ENCODE measurements at places on chromosomes 4 and X.

- peak; percentile 0 for DNase-seq
Measured at GRCh38 chr4:61462451-61463326, 262.6 kb downstream of the ADGRL3 start.

DNA sequence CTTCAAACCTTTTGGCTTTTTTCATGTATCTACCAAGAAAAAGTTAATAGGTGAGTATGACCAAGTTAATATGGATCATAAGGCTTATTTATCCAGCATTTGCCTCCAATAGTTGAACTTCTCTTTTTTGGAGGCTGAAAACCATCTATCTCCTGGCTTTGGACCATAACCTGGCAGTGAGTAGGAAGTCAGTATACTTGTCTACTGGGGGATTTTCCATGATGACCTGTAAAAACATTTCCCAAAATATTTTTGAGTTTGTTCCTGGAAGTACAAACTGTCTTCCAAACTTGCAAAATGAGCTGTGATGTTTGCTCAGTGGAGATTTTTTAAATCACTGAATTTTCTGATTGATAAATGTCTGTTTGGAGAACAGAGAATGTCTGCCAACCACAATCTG is 349.9 kb downstream of the FAM47B start:
- no peak for DNase-seq

GRCh38 chrX:106959901-106960300 is 39.7 kb downstream of the CLDN2 start:
- peak; percentile 35 for DNase-seq

DNA sequence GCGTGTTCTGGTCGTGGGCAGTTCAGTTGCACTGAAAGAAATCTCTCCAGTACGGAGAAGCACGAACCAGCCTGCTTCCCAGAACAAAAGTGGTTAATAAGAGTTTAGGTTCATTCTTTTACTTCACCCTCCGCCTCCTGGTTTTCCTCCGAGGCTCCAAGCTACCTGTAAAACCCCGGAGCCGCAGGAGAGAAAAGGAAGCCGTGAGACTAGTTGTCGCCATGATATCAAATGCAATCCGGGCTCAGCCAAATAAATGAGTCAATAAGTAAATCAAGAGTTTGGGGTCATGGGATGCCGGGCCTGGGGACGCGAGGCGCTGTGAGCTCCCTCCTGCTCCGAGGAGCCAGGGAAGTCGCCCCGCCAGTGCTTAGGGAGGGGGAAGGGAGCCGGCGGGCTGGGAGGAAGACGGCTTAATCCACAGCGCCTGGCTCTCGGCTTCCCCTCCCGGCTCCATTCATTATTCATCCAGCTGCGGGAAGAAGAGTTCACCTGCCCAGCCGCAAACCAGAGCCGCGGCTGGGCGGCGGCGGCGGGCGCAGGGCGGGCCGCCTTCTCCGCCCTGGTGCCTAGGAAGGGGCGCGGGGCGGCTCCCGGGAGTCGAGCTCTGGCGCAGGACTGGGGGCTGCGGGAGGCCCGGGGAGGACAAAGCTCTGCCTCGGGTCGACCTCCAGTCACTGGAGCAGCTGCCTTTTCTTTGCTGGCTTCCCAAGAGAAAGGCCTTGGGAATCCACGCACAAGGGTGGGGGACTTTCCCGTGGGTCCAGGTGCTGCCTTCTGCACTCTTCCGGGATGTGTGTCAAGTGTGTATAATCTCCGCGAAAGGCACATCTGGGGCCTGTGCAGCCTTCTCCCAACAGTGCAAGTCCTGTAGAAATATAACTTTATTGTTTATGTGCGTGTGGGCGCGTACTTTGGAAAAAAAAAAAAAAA is 1.7 kb downstream of the FRAS1 start:
- DNase-seq = peak; percentile 55

DNA sequence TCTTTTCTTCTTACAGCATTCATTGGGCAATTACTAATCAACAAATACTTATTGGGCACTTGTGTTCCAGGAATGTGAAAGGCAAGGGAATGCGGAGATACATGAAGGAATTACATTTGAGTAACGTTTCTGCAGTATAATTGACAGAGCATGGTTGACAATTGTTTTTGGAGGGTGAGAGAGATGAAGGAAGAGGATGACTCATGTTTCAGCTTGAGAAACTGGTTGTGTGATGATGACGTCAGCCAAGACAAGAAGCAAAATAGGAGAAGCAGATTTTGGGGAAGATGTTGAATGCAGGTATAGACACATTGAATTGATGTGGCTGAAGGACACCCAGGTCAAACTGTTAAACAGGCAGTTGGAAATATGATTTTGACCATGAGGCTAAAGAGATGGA is 8.0 kb upstream of the CPEB2 start:
- DNase-seq = peak; percentile 33

GRCh38 chr4:89123451-89123851 is 12.1 kb downstream of the TIGD2 start:
- peak; percentile 26 for DNase-seq

DNA sequence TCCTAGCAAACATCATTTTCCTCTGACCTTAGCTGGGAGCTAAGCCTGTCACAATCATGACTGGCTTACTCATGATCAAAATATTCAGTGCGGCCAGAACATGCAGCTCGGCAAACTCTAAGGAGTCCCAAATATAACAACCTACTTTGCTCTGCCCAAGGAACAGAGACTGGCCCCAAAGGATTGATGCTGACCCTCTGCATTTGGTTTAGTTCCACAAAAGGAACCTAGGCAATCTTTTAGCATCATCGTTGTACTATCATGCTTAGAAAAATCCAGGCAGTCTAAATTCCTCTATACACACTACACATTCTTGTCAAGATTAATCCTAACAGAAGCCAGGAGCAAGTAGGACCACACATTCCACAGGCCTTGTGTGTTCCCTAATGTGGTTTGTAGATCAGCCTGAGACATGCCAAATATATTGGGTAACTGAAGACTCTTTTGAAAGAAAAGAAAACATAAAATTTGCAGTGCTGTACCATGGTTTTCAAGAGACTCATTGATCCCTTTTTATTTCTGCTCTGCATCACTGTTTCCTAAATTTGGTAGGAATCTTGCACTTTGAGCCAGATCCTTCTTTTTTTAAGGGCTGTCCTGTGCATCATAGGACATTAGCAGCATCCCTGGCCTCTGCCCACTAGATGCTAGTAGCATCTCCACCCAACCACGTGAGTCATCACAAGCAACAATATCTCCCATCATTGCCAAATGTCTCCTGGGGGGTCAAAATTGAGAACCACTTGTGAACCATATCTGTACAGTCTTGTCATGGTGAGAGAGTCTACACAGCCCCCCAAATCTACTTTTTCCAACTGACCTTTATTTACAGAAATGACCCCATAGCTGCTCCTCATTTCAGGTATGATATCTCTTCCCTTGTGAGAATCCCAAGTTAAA is 17.6 kb upstream of the CC2D2A start:
- peak; percentile 96 for DNase-seq

DNA sequence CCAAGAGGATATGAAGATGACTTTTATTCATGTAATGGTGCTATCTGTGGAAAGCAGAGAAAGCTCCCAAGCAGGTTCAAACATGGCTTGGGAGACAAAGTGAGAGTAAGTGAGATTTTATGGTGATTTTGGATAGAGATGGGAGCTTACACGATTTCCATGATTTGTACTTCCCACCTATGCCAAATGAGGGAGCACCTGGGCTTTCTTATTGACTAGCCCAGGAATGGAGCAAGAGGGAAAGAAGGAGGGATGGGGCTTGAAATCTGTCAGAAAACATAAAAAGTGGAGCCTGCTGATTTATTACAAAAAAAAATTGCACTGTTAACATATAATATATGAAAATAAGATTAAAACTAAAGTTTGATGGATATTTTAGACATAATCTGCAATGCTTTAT is 703.5 kb upstream of the PABPC4L start:
- DNase-seq = no peak

DNA sequence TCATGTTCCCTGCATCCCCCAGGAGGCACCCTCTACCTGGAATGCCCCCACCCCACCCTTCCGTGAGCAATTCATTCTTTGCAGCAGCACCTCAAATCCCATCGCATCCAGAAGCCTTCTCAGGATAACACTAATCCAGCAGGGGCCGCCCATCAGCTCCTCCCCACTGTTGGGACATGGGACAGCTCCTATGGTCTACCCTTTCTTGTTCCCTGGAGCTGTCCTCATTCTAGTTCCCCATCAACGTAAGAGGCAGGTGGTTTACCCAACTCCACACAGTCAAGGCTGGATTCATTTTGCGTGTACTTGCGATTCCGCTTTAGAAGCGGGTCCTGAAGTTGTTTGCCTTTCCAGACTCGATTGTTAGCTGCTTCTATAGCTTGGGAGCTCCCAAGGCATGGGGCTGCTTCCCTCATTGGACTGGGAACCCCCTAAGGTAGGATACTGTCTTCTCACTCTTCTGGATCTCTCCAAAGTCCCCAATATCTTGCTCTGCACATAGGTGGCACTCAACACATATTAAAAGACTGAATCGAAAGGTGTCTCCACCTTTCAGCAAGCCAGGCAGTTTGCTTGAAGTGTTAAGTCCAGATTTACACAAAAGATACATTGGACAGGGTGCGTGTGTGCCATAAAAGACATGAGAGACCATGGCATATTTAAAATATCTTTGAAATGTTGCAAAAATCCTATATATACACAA is 942 bp upstream of the APLN start:
- DNase-seq = peak; percentile 23

GRCh38 chrX:2521927-2522386 is 21.2 kb upstream of the DHRSX start:
- DNase-seq = no peak

GRCh38 chrX:109312757-109313156 is 169.1 kb downstream of the GUCY2F start:
- DNase-seq = no peak

DNA sequence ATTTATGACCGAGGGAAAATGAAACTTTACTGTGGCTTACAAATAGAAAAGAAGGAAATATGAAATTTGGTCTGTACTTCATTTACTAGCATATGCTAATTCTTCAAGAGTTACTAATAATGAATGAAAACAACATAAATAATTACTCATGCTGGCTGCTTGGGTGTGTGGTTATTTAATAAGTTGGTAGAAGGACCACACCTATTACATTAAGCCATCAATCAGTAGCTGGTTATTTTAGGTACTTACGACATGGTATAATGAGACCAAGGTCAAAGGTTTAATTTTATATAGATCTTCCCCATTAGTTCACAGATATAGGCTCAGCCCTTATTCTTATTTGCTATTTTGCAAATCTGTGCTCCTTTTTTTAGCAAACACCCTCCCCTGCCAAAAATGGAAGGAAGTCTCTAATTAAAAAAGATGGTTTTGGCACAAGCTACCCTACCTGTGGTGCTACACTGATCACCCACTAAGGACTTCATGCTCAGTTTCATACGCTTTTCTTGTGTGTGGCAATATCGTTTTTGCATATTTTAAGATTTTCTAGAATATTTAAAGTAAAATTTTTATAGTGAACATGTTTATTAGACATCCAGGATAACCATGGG is 14.1 kb downstream of the TMPRSS11D start:
- DNase-seq = no peak

GRCh38 chrX:137930533-137930932 is 364.6 kb downstream of the ZIC3 start:
- DNase-seq = no peak

DNA sequence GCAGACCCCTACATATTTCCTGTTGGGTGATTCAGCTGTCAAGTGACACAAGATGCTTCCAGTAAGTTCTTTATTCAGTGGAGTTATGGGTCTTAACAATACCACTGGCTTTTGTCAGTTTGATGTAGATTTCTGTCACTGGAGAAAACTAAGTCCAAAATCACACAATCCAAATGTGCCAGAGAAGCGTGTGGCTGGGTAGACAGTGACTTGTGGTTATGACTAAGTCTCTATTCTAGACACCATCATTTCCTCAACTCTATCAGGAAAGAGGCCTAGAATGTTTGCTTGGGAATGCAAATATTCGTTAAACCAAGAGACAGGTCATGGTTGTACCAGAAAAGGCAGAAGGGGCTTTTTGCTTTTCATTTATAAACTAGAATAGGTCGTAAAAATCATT is 54.4 kb upstream of the HS3ST1 start:
- no peak for DNase-seq

DNA sequence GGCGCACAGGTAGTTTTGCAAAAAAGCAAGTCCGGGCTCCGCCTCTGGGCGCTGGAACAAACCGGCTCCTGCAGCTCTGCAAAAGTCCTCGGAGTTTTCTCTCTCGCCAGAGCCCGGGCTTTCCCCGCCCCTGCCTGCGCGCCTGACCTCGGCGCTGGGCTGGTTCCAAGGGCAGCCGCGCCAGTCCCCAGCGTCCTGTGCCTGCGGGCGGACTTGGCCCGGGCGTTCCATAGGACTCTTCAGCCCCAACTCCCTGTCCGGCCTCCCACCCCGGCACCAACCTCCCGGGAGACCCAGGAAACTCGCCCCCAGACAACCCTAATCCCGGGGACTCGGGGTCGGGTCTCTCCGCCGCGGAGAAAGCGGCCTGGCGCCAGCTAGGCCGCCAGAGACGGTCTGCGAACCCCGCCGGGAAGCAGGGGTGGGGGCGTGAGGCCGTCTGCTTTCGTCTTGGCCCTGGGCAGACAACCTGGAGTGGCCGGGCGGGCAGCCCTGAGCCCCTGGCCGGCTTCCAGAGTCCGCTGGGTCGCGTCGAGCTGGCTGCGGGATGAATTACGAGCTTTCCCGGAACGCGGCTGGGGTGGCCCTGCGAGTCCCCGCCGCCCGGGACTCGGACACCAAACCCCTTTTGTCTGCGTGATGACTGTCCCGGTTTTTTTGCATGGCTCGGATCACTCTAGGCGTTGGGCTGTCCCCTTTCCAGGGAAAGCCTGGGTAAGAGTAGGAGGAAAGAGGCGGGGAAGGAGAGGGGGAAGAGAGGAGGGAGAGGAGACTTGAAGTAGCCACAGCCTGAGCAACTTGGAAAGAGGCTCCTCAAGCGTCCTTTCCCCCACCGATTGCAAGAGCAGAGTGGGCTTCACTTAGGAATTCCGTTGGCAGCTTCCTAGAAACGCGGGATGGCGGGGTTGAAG is 916 bp downstream of the MXRA5 start:
- peak; percentile 73 for DNase-seq

DNA sequence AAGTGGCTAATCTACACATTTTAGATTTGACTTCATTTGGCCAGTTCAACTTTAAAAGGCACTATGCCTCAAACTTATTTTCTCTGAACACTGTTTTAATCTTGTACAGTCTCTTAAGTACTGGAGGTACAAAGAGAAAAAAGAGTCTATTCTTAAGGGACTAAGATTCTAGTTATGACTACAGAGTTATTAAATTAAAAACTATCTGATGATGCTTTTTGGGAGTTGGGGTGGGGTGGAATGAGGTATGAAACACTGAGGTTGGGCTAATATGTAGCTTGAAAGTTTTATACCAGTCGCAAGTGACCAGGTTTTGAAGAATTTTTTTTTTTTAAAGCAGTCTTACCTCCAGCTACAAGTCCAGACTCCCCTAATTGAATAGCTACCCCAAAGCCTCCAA is 17.7 kb upstream of the GPR34 start:
- DNase-seq = no peak

DNA sequence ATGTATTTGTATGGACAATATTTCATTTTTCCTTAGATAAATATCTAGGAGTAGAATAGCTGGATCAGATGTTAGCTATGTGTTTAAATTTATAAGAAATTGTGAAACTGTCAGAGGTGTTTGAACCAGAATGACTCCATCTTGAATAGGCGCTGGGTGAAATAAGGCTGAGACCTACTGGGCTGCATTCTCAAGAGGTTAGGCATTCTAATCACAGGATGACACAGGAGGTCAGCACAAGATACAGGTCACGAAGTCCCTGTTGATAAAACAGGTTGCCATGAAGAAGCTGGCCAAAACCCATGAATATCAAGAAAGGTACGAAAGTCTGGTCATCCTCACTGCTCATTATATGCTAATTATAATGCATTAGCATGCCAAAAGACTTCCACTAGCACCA is 36.3 kb upstream of the SPIN4 start:
- DNase-seq = no peak
